ENCODE measurements at places on chromosomes 12 and 14. TPM values are rescaled to one million over a fixed set of nuclear protein-coding genes. Genes with fewer than 3 reads are reported as not detected.

The RPL10L gene
- not detected for total RNA-seq

The PNN gene
- total RNA-seq, result 32.9 TPM

The GZMB gene
- total RNA-seq, result not detected

The PROX2 gene
- not detected for total RNA-seq

The NR1H4 gene
- total RNA-seq, result not detected

The GPR135 gene
- 0.66 TPM for total RNA-seq

The USP44 gene
- total RNA-seq, result 1.1 TPM

The VRTN gene
- not detected for total RNA-seq

- no peak for DNase-seq
These were observed 144.2 kb downstream of the SLC38A6 start for GRCh38 chr14:61125041-61125866.

DNA sequence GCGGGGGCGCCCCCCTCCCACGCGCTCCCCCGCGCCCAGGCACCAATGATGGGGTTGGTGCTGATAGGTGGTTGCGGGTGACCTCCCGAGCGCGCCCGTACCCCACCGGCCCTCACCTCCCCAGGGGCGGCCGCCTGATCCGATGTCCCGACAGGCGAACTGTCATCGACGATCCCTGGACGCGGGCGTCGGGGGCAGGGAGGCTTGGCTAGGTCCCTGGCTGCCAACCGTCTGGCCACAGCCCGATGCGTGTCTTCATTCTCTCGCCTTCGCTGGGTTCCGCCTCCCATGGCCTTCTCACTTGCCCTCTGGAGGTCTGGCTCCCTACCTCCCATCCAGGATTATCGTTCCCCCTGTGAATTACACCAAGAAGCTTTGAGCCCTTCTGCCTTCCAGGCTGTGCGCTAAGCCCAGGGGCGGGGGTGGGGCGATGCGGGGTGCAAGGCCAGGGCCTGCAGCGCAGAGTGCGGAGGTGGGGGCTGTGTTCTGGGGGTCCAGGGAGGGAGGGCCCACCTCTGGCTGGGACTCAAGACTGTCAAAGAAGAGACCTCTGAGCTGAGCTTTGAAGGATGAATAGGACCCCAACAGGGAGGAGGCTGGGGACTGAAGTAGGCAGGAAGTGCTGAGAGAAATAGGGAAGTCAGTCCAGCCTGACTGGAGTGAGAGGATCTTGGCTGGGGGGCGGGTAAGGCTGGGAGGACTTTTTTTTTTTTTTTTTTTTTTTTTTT lies 7.7 kb upstream of the RACGAP1 start:
- DNase-seq, result no peak

DNA sequence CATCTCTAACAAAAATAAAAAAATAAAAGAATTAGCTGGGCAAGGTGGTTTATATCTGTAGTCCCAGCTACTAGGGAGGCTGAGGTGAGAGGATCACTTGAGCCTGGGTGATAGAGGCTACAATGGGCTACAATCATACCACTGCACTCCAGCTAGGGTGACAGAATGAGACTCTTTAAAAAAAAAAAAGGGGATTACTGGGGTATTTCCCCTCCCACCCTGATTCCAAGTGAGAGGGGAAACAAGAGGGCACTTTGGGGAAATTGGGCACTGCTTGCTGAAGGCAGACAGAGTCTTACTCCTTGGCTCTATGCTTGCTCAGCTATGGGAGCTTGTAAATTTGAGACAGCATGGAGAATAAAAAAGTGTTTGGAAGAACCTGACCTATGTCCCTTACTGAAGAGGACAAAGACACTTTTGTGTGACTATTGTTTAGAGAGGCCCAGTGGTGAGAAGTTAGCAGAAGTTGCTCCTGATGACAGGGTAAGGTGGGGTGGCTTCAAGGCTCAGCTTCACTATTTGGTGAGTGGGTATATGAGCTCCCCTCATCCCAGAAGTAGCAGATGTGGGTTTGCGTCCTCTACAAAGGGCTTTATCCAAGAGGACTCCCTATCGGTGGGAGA lies 44.0 kb downstream of the KLRG1 start:
- no peak for DNase-seq

DNA sequence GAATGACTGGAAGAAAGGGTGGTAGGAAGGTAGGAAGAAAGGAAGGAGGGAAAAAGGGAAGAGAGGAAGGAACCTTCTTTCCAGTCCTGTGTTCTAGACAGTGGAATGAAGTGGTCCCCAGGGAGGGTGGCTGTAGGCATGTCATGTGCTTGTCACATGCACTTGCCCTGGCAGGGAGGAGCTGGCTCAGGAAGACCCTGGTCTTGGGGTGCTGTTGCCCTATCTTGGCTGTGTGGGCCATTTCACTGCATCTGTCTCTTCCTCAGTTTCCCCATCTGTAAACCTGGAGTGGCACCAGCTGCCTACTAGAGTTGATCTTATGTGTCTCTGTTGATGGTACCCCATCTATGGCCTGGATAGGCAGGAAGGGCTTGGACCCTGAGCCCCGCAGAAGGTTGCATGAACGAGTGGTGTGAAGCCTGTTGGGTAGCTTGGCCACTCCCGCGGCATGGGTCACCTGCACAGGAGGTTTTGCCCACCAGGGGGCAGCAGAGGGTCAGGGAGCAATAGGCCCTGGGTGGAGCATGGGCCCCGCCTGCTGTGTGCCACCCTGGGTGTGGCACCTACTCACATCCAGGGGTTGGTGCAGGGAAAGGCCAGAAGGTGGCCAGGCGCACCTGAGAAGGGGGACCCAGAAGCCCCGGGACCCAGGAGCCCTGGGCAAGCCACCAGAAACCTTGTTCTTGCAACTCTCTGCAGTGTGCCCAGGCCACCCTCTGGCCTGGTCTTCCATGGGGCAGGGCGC lies 25.1 kb downstream of the MEG3 start:
- no peak for DNase-seq

DNA sequence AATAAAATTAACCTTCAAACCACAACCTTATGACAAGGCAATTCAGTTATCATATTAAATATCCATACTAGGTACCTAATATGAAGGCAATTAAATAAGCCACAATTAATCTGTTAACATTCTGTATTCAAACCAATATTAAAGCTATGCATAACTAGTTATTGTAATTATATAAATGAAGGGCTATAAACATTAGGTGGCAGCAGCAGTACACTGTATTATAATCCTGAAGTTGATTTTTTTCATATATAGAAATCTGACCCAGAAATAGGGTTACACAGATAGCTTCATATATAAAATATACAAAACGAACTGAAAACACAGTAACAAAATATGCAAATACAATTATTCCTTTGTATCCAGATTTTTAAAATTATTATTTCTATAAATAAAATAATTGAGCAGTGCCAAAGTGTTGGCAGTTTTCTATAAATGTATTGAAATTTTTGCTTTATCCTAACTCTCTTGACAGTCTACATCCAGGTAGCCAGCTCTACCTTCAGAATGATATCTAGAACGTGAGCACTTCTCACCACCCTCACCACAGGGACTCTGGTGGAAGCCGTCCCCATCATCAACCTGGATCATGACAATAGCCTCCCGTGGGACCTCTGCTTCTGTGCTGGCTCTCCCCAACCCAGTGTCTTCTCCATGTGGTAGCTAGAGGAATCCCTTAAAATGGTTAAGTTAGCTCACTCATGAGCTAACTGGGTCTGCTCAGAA lies 136.2 kb downstream of the MED13L start:
- DNase-seq, result no peak

DNA sequence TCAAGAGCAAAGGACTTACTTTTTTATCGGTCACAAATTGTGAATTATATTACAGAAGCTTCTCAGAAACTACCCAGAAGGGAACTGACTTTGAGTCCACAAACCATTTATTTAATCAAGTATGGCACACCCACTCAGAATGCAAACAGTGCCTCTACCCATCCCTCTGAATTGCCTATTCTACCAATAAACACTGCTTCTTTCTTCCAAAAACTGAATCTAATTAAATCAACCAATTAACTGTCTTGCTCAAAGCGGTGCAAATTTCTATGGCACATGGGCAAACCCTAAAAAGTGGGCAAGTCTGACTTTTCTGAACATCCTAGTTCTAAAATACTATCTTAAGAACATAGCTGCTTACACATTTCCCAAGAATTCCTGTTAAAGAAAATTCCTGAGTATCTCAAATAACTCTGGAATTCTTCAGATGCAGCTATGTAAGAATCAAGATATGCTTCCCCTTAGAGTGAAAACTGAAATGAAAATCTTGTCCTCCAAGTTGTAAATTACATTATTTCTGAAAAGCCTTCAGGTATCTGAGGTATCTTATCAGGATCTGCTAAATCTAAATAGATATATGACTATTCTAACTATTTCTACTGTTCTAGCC lies 4.3 kb downstream of the SPTLC2 start:
- DNase-seq, result no peak

- DNase-seq, result no peak
These were observed 26.2 kb downstream of the NID2 start for GRCh38 chr14:52042371-52043289.

DNA sequence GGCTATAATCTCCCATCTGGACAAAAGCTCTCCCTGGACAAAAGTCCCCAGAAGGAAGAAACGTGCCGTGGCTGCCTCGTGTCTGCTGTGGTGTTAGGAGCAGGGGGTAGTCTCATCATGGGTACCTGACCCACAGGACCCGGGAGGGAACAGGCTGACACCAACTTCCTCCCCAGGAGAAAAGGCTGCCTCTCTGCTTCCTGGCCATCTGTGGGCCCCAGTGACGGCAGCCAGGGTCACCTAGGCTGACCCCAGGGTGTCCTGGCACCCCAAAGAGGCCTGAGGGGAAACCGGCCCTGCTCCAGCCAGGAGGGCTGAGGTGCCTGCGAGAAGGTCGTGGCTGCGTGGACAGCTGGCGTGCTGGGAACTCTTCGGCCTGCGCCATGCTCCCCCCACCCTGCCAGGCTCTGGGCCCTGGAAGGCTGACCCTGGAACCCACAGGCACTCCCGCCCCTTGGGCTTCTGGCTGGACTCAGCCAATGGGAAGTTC lies 133.9 kb downstream of the RFLNA start:
- no peak for DNase-seq

GRCh38 chr14:88380405-88380804 lies 5.1 kb upstream of the SPATA7 start:
- DNase-seq, result no peak

GRCh38 chr14:61132894-61133293 lies 148.2 kb downstream of the TMEM30B start:
- DNase-seq, result no peak

DNA sequence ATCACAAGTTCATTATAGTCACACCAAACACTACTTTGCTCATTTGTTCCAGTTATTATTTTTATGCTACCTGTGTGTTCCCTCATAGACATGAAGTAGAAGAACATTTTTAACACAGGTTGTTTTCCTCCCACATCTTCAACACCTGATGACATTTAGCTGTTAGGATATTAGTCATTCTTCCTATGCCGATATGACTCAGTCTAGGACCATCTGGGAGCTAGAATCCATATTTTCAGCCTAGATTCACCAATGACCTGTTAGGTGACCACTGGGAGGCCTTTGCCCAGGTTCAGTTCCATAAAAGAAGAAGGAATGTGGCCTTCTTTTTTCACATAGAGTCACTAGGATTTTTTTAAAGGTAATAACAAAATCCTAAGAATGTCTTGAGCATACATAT lies 222.8 kb downstream of the C12orf42 start:
- DNase-seq, result no peak

GRCh38 chr14:35196571-35196970 lies 74.2 kb downstream of the PRORP start:
- DNase-seq, result no peak

GRCh38 chr12:77325511-77326236 lies 260.3 kb upstream of the E2F7 start:
- DNase-seq, result no peak

DNA sequence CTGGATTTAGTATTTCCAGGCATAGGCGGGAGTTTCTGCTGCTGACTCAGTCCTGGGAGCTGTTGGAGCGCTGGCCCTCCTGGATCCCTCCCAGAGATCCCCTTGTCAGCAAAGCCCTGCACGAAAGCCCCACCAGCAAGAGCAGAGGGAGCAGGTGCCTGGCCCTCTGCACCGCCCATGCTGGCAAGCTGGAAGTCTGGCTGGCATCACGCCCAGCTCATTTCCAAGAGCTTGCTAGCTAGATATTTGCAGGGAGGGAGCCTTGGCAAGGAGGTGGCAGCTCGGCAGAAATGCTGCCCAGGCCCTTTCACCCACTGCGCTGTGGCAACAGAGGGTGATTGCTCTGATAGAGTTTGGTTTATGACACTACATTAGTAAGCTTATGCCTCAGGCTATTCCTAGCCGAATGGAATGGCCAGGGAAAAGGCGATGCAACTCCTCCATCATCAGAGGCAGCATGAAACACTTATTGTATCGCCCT lies 193.9 kb downstream of the EMP1 start:
- DNase-seq, result peak; percentile 3

DNA sequence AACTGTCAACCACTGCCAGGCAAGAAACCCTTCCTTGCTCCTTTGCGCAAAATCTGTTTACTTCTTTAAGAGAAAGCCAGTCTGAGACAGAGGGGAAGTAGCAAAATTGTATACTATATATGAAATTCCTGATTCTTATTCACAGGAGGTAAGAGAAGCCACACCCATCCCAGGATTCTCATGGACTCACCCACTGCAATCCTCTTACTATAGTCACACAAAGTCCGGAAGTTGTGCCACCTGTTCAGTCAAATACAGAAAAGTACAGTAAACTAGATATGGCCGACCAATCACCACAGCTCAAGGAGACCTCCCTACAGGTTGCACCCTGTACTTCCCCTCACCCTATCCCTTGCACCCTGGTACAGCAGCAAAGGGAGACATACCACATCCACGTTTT lies 2.9 kb downstream of the PRMT5 start:
- DNase-seq, result no peak

- peak; percentile 35 for DNase-seq
These were observed 122.2 kb downstream of the NTS start for GRCh38 chr12:85996280-85996679.

- DNase-seq, result no peak
These were observed 20.1 kb upstream of the KRT86 start for GRCh38 chr12:52254180-52254964.

- no peak for DNase-seq
These were observed 53.4 kb downstream of the HSD17B6 start for GRCh38 chr12:56816491-56816890.
